ENCODE measurements at places on chromosomes 6 and 20. TPM values are rescaled to one million over a fixed set of nuclear protein-coding genes. Genes with fewer than 3 reads are reported as not detected.

The PHACTR1 gene
- total RNA-seq: not detected

The SMOC2 gene
- not detected for total RNA-seq

The DOK5 gene
- 0.05 TPM for total RNA-seq

The RIN2 gene
- total RNA-seq: 29.8 TPM

The BPIFB2 gene
- not detected for total RNA-seq

The NRSN1 gene
- total RNA-seq: not detected

The NNAT gene
- not detected for total RNA-seq

The CASP8AP2 gene
- 6.8 TPM for total RNA-seq

The IL20RA gene
- 0.02 TPM for total RNA-seq

The EMILIN3 gene
- 0.50 TPM for total RNA-seq

The DUSP15 gene
- 1.1 TPM for total RNA-seq

The CASS4 gene
- total RNA-seq: not detected

The PRL gene
- not detected for total RNA-seq

The SAMD10 gene
- total RNA-seq: not detected

The SKIC2 gene
- 21.0 TPM for total RNA-seq

The RUNX2 gene
- total RNA-seq: 1.2 TPM

The ZC2HC1B gene
- total RNA-seq: not detected

The NHSL1 gene
- total RNA-seq: 2.6 TPM

The FAXC gene
- 6.4 TPM for total RNA-seq

The SYNE1 gene
- 32.1 TPM for total RNA-seq

The TSPO2 gene
- total RNA-seq: not detected

The OR2B6 gene
- 0.15 TPM for total RNA-seq

The KCNS1 gene
- total RNA-seq: not detected

The CDH4 gene
- 8.4 TPM for total RNA-seq

The TTBK1 gene
- 0.05 TPM for total RNA-seq

The MAP7 gene
- total RNA-seq: 28.2 TPM

The HLA-F gene
- total RNA-seq: 4.1 TPM

The GPSM3 gene
- total RNA-seq: 0.35 TPM

The OR2H2 gene
- total RNA-seq: not detected

The DDR1 gene
- total RNA-seq: 63.5 TPM

The SOX4 gene
- 11.8 TPM for total RNA-seq

The XKR7 gene
- total RNA-seq: not detected

The BMP7 gene
- 0.72 TPM for total RNA-seq

The GHRH gene
- total RNA-seq: not detected

The CCN5 gene
- 29.3 TPM for total RNA-seq
